CD4-positive, alpha-beta T cell treated with Interleukin-6 at 100 ng/mL for 8 hours (primary cell): ENCODE measurements at places on chromosomes 12 and 14.

- no peak for DNase-seq
These were observed 190.5 kb upstream of the PLEKHA5 start for GRCh38 chr12:18939051-18939450.

DNA sequence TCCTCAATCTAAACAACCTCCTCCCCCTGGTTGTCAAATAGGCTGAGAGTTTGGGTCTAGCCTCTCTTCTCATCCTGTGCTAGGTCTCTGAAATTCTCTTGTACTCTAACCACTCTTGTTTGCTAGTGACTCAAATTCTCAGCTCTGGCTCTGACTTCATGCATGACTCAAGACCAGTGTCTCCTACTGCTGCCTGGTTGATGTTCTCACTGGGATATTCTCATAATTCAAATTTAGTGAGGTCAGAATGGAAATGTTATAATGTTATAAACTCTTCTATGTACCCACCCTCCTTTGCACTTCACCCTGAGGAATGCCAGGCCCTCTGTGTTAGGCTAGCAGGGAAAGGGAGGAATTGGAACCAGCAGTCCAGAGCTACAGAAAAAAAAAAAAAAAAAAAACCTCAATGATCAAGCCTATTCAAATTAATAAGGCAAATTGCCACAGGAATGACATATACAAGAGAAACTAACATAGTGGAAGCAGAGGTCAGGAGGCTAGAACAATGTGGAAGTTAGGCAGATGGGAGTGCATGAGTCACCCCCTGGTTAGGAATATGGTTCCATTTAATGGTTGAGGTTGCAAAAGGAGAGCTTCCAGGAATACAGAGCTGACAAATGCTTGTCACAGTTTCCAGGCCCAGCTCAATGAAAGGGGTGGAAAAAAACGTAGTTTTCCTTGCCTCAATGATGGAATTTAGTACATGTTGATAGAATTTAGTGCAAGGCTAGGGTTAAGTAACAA is 459.5 kb downstream of the RMST start:
- no peak for DNase-seq

DNA sequence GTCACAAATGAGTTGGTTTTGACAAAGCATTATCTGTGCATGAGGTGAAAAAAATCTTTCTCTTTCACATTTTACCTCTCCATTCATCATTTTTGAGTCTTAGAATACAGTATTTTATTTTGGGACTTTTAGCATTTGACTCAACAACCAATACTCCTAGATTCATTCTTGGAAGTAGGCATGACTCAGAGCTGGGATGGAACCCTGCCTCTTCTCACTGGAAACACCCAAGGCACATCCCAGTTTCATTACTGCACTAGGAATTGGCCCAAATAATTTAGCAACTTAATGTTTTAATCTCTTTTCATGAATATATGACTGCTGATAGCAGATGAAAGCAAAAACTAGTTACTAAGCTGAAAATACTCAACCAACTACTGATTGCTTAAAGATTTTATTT is 3.3 kb upstream of the PDZRN4 start:
- no peak for DNase-seq

- DNase-seq = no peak
These were observed 285.0 kb upstream of the GRIP1 start for GRCh38 chr12:66963901-66964300.

- DNase-seq = no peak
These were observed 100.5 kb upstream of the SLC38A2 start for GRCh38 chr12:46472893-46473633.

DNA sequence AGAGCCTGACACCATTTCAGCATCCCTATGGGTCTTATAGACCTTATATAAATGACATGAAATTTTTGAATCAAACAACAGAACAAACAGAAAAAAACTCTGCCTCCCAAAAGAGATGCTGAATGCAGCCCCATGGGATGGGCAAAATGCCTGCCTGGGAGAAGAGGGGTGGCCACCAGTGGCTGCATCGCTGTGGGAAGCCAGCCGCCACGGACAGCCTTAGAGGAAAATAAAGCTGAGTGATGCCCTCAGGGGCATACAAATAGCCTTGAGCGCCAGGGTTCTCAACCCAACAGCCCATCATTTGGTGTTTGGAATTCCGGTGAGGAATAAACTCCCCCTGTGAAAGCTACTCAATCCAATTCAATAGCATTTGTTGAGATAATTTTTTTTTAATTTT is 22.9 kb downstream of the SYNE3 start:
- no peak for DNase-seq

DNA sequence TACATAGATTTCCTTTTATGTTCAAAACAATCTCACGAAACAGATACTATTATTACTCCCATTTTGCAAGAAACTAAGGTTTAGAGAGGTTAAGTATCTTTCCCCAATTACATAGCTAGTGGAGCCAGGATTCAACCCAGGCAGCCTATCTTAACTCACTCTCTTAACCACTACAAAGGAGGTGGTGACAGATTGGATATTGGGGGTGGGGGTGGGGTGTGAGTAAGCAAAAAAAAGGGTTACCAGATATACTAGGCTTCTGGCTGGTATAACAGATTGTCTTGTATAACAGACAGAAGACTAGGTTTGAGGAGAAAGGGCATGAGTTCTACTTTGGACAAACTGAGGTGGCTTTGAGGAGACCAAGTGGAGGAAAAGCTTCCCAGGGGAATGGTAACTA is 2.1 kb downstream of the GMFB start:
- DNase-seq = peak; percentile 4

DNA sequence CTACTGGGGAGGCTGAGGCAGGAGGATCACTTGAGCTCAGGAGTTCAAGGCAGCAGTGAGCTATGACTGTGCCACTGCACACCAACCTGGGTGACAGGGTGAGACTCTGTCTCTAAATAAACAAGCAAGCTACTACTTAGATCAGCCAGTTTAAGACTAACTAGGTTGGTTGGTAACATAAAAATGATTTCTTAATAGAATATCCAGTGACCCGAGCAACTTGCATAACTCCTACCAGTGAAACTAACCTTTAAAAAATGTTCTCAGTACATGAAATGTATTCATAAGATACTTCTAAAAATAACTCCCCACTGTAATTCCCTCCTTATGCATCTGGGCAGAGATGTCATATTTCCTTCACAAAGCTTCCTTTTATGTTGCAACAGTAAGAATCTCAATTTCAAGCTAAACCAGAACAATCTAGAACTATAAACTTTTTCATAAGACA is 15.9 kb downstream of the TAOK3 start:
- DNase-seq = no peak

DNA sequence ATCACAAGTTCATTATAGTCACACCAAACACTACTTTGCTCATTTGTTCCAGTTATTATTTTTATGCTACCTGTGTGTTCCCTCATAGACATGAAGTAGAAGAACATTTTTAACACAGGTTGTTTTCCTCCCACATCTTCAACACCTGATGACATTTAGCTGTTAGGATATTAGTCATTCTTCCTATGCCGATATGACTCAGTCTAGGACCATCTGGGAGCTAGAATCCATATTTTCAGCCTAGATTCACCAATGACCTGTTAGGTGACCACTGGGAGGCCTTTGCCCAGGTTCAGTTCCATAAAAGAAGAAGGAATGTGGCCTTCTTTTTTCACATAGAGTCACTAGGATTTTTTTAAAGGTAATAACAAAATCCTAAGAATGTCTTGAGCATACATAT is 222.8 kb downstream of the C12orf42 start:
- no peak for DNase-seq

- no peak for DNase-seq
These were observed 40.3 kb downstream of the CFAP251 start for GRCh38 chr12:121958541-121959240.
